ENCODE measurements at places on chromosomes 11 and 22.

DNA sequence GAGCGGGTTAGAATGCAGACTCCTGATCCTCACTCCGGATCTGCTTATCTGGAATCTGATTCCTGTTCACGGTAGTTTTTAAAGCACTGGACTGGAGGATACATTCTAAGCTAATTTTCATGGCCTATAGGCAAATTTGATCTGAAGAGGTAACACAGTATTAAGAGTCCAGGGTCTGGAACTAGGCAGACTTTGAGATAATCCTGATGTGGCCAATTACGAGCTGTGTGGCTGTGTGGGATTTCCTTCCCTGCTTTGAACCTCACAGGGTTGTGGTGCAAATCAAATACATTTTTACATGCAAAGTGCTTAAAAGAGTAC lies 285.2 kb downstream of the MIAT start:
- DNase-seq = no peak

GRCh38 chr11:114395736-114396135 lies 4.6 kb downstream of the C11orf71 start:
- no peak for DNase-seq

GRCh38 chr11:82927264-82927880 lies 25.8 kb downstream of the DDIAS start:
- no peak for DNase-seq

DNA sequence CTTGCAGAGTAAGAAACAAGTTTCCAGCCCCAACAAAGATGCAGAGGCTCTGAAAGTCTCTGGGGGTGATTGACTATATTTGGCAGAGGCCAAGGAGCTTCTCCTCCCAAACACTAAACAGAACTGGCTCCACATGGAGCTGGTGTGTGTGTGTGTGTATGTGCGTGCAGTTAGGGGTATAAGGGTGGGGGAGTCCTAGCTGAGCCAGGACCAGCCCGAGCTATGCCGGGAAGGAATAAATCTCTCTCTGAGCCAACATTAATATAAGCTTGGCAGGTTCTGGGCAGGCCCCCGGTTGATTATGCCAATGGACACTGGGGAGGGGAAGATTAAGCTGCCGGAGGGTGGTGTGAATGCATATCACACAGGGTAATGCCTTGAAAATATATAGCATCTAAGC lies 324.2 kb downstream of the MIAT start:
- peak; percentile 70 for DNase-seq

DNA sequence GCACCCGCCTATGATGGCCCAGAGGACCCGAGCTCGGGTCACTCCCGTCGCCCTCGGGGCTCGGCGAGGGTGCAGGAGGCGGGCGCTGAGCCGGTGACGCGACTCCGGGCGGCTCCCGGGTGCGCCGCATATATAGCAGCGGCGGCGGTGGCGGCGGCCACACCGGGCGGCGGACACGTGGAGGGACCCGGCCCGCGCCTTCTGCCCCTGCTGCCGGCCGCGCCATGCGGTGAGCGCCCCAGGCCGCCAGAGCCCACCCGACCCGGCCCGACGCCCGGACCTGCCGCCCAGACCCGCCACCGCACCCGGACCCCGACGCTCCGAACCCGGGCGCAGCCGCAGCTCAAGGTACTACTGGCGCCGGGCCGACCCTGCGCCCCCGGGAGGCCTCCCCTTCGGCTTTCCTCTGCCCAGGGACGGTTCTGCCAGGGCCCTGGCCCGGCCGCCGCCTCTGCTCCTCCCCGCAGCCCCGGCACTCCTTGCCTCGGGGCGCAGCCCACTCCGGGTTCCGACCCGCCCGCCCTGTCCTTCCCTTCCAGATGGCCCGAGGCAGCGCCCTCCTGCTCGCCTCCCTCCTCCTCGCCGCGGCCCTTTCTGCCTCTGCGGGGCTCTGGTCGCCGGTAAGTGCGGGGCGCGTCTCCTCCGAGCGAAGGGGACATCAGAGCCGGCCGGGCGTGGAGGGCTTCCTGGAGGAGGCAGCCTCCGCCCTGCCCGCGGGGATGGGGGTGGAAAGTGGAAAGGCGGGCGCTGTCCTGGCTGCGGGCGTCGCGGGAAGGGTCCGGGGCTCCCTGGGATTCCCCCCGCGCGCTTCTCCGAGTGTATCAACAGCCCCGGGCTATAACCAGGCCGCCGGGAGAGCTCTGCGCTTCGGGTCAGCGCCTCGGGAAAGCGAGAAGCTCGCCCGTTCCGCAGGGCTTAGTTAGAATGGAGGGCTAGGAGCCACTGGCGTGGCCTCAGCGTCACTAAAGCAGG lies at the start of gene GAL:
TSS of gene GAL (plus strand) at position 160 of the 972 bp plus-strand sequence. CDS start at position 540, 380 bp downstream.
- no peak for DNase-seq

- no peak for DNase-seq
Observed at GRCh38 chr22:20520093-20520511, 12.7 kb downstream of the MED15 start.

DNA sequence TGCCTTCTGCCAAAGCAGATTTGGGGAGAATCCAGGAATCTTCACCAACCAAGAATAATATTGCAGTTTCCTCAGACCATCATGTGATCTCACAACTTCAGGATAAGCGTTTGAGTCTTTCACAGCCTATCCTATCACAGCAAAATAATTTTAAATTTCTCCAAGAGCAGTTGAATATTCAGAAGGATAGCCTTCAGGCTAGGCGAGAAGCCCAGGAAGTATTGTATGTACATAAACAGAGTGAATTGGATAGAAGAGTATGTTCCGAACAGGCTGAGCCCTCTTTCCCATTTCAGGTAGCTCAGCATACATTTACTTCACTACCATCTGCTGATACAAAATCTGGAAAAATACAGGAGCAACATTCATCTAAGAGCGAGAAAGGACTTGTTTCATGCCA lies 36.1 kb downstream of the CEP295 start:
- no peak for DNase-seq

DNA sequence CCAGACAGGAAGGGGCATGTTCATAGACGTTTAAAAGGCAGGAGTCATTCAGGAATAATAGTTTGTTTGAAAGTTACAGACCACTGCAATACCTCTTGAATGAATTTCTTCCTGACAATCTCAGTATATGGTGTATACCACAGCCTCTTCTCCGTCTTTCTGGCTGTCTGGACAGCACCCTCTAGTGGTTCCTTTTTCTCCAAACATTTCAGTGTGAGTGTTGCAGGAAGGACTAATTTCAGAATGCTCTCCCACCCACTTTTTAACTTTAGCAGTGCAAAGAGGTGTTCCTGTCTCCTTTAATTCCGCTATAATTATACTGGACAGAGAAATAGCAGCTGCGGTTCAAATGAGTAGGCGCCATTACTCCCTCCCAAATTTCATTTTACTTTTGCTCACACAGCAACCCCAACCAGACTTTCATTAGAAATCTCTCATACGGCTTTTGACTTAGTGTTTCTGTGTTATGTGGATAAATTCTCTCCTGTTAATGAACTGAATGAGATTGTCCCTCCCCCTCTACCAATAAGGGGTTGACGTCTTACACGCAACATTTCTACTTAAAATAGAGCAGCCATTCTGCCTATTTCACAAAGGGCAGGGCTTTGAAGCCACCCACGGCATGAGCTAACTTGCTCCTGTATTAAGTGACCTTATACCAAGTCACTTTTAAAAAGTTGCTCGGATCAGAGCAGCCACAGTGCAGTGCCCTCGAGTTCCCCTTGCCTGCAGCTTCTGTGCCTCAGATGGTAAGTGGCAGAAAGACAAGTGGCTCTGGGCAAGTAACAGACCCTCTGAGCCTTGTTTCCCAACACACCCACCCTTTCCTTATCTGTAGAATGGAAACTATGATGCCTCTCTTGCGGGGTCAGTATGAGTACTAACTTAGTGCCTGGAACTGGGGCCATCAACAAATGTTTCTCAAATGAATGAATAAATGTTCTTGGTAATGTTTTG lies 368.6 kb downstream of the OPCML start:
- no peak for DNase-seq

- peak; percentile 37 for DNase-seq
Observed at GRCh38 chr22:47629273-47629711, 866.8 kb downstream of the TBC1D22A start.

GRCh38 chr22:46169628-46170027 lies 19.3 kb downstream of the PPARA start:
- no peak for DNase-seq

GRCh38 chr11:131441051-131441810 lies 70.8 kb downstream of the NTM start:
- DNase-seq = no peak

- no peak for DNase-seq
Observed at GRCh38 chr11:36499315-36499714, 10.8 kb downstream of the TRAF6 start.

DNA sequence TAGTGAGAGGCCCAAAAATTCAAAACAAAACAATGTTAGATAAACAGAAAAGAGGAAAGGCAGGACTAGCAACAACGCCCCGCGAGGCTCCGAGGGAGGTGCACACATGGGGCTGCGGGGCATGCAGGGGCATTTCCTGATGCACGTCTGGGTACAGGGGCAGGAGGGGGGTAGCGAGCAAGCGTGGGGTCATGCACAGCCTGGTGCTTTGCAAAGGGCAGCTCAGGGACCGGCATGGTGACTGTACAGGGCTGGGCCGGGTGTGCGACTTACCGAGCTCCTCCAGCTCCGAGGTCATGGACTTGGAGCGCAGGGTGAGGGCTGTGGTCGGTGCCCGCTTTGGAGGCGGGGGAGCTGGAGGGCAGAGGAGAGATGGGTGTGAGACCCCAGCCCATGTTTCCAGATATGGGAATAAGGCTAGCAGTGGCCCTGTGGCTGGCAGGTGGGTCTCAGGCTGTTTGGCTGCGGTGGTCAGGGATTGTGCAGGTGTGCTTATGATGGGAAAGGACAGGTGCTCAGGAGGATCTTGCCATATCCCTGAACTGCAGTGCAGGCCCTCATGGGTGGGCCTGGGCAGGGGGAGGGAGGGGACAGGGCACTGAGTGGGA lies 103.7 kb downstream of the CTTN start:
- DNase-seq = no peak

DNA sequence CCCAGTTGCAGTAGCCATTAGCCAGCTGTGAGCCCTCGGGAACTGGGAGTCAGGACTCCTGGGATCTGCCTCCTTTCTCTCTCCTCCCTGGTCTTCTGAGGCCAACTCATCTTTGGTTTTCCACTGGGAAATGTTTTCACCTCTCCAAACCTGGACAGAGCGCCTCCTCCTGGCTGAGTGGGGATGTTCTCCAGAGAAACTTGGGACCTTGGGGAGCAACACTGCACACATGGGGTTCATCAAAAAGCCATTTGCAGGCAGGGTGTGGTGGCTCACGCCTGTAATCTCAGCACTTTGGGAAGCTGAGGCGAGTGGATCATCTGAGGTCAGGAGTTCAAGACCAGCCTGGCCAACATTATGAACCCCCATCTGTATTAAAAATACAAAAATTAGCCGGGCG lies 145.4 kb downstream of the NECTIN1 start:
- no peak for DNase-seq

DNA sequence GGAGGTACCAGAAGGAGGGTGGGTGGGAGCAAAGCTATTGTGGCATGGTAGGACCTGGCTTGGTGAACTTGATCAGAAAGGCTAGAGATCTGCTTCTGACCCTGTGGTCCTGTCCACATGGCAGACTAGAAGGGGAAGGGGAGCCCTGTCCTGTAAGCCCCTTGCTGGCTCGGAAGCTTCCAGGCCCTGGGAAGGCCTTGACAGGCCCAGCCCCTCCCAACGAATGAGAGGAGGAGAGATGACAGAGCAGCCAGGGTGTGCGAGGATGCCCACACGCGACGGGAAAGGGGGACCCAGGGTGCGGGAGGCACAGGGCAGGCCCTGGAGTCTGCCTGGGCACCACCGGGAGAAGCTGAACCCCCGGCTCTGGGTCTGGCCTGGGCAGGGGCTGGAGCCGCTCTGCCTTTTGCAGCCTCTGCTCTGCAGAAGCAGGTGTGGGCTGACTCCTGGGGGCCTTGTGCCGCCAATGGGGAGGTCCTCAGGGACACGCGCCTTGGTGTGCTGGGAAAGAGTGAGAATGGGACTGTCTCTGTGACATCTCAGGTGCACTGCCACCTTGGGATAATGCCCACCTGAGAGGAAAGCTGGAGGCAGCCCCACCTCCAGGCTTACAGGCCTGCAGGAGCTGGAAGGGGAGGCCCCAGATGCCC lies 1447.5 kb downstream of the BRD1 start:
- DNase-seq = no peak

GRCh38 chr11:66211100-66211499 lies 57.3 kb upstream of the RAB1B start:
- no peak for DNase-seq

DNA sequence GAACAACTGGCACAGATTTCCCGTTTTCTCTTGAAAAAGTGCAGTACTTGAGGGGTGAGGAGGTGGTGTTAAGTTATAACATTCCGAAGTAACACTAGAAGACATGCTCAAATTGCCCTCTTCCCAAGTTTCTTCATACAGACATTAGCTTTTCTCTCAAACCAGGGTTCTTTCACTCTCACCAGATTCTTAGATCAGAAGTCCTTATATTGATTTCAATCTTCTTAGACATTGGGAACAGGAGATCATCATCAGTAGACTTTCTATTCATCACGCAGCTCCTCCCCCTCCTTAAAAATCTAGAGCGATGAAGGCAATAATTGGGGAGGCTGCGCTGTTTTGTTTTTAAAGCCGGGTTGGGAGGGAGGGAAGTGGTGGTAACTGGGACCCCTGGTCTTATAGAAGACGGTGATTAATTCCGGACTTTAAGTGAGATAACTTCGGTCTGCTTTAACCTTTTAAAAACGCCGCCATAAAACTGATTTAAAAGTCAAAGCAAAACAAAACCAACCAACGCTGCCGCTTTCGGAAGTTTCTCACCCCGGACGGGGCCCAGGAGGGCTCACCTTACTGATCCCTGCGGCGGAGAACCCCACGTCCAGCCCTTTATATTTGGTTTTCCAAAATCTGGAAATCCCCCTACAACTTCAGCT lies 665 bp downstream of the USP28 start:
- DNase-seq = peak; percentile 45

DNA sequence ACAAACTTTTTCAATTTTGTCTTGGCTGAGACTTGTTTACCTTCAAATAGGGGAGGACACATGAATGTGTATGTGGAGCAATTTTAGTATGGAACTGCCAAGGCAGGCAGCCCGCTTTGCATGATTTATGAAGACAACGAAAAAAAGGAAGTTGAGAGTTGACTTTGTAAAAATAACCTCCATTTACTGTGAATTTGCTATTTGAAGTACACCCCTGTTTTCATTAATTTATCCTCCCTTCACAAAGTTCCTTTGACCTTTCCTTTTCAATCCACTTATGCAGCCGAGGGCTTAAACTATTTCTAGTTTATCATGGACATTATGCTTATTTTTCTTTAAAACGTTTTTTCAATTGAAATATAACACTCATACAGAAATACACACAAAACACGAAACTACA lies 369.6 kb upstream of the CADM1 start:
- no peak for DNase-seq

GRCh38 chr11:43687120-43687791 lies 6.7 kb downstream of the HSD17B12 start:
- DNase-seq = peak; percentile 77
